ENCODE measurements at places on chromosomes 1 and 21.

GRCh38 chr1:94327001-94327690 lies 89.8 kb upstream of the ARHGAP29 start:
- no peak for DNase-seq

- DNase-seq, result no peak
Observed at GRCh38 chr1:231817801-231818200, 191.2 kb downstream of the DISC1 start.

DNA sequence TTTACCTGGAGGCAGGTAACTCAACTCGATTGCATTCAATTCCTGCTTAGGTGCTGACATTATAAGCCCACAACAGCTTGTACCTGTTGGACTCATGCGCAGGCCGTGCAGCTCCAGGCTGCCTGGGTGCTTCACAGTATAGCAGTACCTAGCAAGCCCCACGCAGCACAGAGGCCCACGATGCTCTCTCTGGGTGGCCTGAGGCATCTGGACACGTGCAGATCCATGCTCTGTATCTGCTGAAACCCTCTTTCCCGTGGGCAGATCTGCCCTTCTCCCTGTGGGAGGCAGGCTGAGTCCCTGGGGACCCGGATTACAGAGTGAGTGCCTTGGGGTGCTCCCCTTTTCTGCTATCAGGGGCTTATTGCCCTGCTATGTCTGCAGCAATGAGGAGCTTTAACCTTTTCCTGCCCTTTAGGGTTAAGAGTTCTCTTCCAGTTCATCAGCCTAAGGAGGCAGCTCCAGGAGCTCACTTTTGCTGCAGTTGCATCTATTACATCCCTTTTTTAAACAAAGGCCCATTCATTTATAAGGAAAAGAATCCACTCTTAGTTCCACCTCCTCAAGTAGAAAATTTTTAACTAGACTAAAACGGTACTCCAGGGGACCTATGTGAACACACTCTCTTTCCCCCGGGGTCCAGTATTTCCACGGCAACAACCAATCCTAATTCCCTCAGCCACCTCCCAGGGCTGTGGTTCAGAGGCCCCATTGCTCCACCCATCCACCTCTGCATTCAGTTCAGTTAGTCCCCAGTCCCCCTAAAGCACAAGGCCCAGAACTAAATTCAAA lies 19.3 kb downstream of the ITPKB start:
- no peak for DNase-seq

DNA sequence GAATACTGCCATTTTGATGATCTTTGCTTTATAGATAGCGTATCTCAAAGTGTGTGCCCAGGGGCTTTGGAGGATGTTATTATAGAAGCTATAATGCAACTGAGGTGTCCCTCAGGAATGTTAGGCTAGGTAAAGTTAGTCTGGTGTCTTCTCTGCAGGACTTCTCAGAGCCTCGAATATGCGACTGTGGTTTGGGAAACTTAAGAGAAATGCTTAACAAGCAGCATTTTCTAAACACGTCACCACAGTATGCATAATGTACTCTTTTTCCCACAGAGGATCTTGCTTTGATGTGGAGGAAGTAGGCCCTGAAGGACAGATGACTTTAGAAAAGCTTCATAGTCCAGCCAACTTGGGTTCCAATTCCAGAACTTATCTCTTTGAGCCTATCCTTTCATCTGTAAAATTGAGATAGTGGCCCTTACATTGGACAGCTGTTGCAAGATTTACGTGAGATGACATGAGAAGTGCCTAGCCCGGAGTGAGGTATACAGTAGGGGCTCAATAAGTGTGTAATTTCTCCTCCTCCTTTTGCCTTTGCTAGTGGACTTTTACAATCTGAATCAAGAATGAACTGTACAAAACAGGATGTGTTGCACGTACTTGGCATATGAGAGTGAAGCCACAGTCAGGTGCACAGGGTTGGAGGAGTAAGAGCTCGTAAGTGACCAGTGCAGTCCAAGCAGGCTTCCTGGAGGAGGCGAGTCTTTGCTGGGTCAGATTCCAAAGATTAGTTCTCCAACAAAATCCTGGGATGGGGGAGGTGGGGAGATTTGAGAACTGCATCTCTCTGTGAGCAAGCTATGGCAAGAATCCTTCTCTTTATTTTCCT lies 29.7 kb upstream of the TRABD2B start:
- DNase-seq, result no peak

GRCh38 chr1:12372180-12372579 lies 142.3 kb downstream of the VPS13D start:
- DNase-seq, result no peak

Measured in DMS153 (cell line).